ENCODE measurements at places on chromosomes 2 and 18.
A peak's percentile ranks its signal among the peaks of the same experiment; 100 is the strongest.

DNA sequence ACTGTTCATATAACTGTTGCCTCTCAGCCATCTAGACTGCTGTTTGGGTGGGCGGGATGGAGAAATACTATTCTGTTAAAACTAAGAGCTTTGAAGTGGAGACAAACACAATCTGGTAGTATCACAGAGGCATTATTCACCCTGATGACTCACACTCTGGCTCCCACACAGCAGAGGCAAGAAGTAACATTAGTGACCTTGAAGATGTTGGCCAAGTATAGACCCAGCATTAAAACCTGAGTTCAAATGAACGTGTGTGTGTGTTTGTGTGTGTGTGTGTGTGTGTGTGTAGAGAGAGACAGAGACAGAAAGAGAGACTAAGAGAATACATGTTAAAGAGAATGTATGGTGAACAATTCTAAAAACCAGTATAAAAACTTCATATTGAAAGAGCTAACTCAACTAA lies 22.5 kb upstream of the ACVR1 start:
- DNase-seq, result peak; percentile 32

- no peak for DNase-seq
Measured at GRCh38 chr2:51013079-51013932, 18.6 kb downstream of the NRXN1 start.

DNA sequence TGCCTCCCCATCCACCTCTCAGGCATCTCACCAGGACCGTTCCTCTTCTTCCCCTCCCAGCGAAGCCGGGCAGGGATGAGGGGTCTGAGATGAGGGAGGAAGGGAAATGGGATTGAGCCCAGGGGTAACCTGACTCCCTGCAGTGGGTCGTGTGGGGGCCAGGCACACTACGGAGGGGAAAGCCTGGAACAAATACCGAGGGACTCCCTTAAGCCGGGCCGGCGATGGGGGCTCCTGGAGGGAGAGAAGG lies 250 bp upstream of the SPEG start:
- no peak for DNase-seq

DNA sequence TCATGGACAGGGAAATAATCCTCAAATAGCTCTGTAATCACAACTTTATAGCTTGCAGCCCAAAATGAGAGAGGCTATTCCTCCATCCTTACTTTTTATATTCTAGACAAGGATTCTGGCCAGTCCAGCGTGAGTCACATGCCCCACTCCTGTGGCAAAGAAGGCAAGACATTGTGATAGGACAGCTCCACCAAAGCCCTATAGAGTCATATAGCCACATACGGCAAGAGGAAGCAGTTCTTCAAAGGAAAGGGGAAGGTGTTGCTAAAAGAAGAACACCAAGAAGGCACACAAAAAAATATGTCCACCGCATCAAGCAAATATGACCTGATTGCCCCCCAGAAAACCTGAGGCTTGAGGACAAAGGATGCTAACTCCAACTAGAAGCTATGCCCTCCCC lies 3.4 kb upstream of the GFPT1 start:
- DNase-seq, result no peak

- DNase-seq, result no peak
Measured at GRCh38 chr18:49285627-49286026, 174.8 kb downstream of the DYM start.

DNA sequence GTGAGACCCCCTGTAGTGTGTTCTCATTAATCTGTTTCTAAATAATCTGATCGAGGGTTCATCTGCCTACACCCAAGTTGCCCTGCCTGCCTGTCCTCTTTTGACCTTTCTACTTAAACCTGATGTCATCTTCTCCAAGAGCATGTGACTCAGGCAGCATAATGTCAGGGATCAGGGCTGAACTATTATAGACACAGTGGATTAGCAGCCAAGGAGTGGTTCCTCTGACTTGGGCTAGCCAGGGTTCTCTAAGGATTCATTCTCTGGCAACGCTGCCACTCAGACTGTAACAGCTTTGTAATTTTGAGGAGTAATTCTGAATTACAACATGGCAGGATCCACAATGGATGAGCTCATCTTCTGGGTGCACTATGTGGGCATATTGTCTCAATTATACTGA lies 124.0 kb downstream of the MDH1 start:
- no peak for DNase-seq

GRCh38 chr2:153408710-153409385 lies 69.7 kb downstream of the RPRM start:
- DNase-seq, result no peak

GRCh38 chr2:235026649-235027557 lies 75.1 kb downstream of the SH3BP4 start:
- DNase-seq, result no peak

- no peak for DNase-seq
Measured at GRCh38 chr2:234958311-234958710, 6.5 kb downstream of the SH3BP4 start.

GRCh38 chr2:172098650-172099471 lies 3.8 kb downstream of the DLX2 start:
- no peak for DNase-seq

DNA sequence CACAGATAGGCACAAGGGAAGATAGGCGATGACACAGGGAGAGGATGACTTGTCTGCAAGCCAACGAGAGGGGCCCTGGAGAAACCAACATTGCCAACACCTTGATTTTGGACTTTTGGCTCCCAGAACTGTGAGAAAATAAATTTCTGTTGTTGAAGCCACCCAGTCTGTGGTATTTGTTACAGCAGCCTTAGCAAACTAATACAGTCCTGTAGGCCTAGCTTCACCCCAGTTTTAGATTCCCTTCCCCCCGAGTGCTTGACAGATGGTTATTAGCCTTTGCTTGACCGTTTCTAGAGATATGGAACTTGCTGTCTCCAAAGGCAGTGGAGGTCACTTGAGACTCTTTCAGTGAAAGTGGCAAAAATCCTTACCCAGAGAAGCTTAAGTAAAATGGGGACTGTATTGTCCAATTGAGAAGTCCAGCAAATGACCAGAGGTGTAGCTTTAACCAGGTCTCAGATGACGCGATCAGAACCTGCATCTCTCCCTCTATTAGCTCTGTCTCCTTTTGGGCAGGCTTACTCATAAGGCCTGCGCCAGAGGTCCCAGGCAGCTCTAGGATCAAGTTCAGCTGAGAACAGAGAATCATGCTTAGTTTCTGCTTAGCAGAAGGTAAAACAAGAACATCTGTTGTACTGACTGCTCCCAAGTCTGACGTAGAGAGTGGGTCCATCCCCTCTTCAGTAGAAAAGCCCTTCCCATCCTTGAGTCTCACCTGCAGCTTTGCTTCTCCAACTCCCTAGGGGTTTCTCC lies 50.4 kb downstream of the MFSD6 start:
- no peak for DNase-seq

GRCh38 chr2:129879614-129880180 lies 99.8 kb upstream of the RAB6C start:
- no peak for DNase-seq

GRCh38 chr2:1132328-1132969 lies 181.8 kb downstream of the SNTG2 start:
- no peak for DNase-seq

DNA sequence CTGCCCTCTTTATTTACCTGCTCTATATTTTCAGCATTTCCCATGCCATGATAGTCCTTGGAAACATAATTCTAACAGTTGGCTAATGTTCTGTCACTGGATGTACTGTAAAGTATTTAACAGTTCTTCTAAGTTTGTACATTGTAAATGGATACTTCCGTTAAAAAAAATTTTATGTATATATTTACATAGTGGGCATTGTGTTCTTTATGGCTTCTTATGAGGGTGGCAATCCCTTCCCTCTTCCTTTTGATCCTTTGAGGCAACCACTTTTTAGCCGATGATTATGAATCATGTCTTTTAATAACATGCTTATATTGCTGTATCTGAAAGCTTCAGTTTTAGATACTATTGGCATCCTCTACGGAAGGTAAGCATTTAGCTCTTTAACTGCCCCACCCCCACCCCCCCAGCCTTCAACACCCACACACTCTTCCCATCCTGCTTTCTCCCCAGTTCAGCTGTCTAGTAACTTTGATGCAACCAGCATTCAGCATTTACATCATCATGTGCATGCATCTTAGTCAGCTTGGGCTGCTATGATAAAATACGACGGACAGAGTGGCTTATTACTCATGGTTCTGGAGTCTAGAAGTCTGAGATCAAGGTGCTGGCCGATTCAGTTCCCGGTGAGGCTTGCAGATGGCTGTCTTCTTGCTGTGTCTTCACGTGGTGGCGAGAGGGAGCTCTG lies 21.0 kb upstream of the EDAR start:
- DNase-seq, result no peak

GRCh38 chr18:26710470-26711096 lies 154.9 kb downstream of the AQP4 start:
- DNase-seq, result no peak

DNA sequence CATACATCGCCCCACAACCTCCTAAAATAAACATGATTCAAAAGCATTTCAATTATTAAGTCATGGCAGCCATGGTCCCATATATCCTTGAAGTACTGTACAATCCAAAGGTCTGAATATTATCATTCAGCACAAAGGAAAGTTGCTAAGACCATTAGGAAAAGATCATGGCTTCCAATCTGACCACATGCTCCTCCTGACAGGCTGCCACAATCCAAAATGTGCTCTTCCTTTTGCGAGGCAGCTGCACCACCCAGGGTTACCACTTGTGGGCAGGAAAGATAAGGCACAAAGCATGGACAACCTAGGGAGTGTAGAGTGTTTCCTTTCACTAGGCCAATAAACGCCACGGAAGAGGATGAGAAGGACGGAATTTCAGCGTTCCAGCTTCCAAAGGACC lies 5.4 kb downstream of the BOLA3 start:
- DNase-seq, result no peak

GRCh38 chr18:78984941-78985784 lies 5.5 kb downstream of the SALL3 start:
- DNase-seq, result no peak

GRCh38 chr2:22076454-22076853 lies 952.7 kb downstream of the TDRD15 start:
- DNase-seq, result no peak

DNA sequence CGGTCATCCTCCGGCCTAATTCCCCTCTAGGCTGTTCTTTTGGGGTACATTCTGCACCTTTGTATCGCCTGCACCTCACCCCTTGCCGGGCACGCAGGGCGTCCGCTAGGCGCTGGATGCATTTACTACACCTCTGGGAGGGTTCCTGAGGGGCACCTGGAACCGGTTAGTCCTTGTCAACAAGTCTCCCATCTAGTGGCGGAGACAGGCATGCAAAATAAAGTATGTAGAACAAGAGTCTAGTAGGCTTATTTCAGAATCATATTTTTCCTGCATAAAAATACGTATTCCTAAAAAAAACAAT lies 705 bp upstream of the TEX261 start:
- peak; percentile 9 for DNase-seq

DNA sequence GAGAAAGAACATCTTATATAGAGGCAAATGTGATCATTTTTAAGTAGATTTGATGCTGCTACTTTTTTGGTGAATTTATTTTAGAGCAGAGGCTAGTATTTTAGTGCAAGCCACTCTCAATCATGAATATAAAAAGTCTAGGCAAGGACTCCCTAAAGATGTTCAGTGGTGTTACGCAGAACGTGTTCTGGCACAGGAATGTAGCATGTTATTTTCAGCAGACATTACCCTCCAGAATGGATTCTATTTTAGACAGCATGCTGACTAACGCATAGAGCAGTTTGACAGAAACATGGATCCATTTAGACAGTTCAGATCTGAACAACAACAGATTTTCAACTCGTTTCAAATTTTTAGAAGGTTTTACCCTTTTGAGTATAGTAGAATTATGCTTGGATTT lies 54.1 kb downstream of the DSC3 start:
- DNase-seq, result no peak

GRCh38 chr2:156532989-156533388 lies 96.8 kb downstream of the GPD2 start:
- no peak for DNase-seq

GRCh38 chr18:43774497-43774896 lies 497.2 kb upstream of the SYT4 start:
- no peak for DNase-seq

DNA sequence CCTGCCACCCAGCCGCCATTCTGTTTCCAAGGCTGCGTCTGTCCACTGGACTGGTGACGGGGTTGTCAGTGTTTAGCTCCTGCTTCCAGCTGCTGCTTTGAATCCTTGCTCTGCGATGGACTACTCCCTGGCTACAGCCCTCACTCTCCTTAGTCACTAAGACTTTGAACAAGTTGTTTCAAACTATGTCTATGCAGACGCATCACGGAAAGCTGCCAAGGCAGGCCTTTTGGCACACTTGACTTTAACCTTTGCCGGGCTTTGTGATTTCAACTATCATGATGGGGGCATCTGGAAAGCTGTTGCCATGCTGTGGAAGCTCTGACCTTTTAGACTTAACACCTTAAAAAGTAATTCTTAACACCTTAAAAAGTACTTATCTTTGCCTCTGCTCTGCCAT lies 54.4 kb downstream of the PDE11A start:
- no peak for DNase-seq

- no peak for DNase-seq
Measured at GRCh38 chr2:238988105-238988504, 140.2 kb downstream of the TWIST2 start.

DNA sequence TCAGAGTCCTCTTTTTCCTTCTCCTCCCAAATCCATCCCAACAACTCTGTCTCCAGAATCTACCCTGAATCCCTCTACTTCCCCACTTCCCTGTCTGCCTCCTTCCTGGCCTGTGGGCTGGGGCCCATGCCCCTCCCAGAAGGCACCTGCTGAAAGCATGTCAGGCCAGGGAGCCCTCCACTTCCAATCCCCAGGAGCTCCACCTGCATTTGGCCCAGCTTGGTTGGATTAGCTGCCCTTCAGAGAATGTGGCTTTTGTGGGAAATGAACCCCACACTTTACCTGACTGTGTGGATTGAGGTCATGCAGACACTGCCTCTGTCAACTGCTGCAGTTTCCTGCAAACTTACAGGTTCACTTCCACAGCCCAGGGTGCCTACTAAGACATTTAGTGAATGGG lies 58.5 kb downstream of the ACOXL start:
- DNase-seq, result no peak

GRCh38 chr2:3628241-3628679 lies 29.7 kb upstream of the ALLC start:
- DNase-seq, result no peak

DNA sequence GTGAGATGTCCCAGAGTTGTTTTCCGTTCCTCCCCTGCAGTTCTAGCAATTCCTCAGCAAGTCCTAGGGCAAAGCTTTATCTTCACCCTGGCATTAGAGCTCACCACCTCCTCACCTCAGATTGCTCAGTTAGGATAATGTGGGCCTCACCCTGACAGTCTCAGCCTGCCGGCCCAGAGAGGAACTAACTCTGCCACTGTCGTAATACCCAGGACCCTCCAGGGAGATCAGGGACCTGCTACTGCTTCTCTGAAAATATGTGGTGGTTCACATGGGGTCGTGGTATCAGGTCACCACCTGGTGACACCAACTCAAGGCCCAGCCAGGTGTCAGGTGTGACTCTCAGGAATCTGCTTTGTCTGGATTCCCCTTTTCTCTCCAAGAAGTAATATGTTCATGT lies 120.7 kb downstream of the FEZ2 start:
- no peak for DNase-seq

GRCh38 chr2:235925250-235925919 lies 242.8 kb downstream of the GBX2 start:
- no peak for DNase-seq
